Left lung (tissue), 14 donors: ENCODE measurements at places on chromosomes 7 and 10.

GRCh38 chr7:111018447-111018846, 72.5 kb upstream of the LRRN3 start:
- no peak for DNase-seq

DNA sequence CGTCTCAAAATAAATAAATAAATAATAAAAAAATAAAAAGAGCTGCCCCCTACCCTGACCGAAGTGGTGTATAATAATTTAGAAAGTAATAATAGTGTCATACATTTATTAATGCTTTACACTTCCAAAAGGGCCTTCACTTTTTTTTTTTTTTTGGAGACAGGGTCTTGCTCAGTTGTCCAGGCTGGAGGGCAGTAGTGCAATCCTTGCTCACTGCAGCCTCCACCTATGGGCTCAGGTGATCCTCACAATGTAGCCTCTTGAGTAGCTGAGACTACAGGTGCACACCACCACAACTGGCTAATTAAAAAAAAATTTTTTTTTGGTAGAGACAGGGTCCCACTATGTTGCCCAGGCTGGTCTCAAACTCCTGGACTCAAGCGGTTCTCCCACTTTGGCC, 1.4 kb downstream of the FAM149B1 start:
- no peak for DNase-seq

DNA sequence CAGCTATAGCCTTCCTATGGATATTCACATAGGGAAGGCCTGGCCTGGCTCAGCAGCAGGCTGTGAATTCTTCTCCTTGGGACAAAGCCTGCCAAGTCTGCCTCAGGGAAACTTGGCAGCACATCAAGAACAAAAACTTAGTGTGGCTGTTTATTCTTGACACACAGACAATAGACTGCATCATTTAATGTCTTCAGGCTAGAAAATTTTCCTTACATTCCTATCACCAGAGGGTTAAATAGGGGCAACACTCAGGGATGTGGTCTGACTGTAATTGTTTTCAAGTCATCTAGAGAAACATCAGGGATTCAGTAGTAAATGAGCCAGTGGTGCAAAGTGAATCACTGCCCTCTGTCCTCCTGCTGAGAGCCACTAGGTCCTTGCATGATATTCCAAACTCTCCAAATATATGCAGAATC, 137.3 kb downstream of the SEMA3C start:
- no peak for DNase-seq

DNA sequence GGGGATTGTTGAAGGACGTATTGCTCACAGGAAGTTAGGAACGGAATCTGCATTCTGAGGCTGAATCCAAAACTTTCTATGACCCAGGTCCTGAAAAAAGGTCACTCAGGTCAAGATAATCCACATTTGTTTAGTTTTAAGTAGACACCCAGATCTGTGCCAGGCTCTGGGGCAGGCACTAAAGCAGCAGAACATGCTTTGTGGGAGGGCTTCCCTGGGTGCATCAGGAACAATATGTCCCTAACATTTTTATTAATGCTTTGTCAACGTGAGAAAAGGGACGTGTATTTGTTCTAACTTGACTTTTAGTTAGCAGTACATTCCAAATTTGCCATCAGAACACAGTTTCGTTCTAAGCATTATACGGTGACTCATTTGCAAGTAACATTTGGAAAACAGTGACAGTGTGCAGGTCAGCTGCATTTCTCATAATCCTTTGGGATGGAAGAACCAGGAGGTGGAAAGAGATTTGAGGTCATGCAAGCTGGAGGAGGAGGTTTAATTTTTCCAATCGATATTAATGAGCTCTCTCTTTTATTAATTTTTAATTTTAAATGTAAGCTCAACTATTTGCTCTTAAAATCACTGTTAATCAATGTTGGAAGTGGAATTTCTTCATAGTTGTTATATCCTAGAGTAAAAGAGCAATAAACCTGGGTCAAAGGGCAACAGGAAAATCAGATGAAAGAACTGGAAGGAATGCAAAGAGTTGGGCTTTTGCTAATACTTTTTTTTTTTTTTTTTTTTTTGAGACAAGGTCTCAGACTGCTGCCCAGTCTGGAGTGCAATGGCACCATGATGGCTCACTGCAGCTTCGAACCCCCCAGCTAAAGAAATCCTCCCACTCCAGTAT, 35.0 kb downstream of the TAS2R41 start:
- DNase-seq: no peak

DNA sequence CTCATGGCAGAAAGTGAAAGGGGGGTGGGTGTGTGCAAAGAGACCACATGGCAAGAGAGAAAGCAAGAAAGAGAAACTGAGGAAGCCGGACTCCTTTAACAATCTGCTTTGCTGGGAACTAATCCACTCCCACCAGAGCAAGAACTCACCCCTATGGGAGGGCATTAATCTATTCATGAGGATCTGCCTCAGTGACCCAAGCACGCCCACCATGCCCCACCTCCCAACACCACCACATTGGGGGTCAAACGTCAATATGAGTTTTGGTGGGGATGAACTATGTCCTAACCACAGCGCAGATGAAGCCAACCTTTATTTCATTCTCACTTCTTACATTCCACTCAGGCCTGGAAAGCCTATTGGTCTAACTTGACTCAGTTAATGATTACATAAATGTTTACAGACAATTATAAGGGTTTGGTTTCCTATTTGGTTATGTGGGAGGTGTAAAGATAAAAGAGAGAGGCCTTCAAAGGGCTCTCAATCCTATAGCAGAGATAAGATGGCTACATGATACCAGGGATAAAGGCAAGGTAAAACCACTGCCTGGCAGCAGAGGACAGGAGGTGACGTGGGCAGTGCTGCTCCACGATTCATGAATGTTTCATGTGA, 601.8 kb downstream of the PARD3 start:
- no peak for DNase-seq

GRCh38 chr7:43454936-43455518, 127.9 kb upstream of the STK17A start:
- DNase-seq: peak; percentile 41

DNA sequence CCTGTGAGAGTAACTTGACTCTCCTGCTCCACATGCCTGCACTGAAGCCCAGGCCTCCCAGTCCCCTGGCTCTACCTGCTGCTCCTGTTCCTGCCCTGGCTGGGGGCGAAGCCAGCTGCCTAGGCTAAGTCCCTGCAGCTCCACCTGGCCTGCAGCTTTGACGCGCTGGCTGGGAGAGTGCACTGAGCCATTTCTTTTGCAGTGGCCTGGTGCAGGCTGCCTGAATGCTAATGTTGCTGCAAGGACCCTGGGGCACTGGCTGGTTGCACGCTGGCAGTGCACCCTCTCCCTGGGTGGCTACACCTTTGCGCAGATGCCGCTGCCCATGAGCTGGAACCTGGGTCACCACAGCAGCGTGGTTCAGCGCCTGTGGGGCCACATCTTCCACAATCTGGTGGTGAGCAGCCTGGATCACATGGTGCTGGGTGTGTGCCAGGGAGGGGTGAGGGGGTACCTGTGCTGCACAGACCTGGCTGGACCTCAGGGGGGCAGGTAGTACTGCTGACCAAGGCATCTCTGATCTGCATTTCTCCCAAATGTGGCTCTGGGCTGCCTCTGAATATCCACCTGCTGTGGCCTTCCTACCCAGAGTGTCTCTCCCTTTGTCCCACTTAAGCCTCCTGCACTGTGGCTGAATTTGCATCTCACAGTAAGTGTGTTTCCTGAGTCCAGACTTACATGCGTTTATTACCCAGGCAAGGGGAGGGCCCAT, 20.0 kb downstream of the IMPDH1 start:
- DNase-seq: no peak
